ENCODE measurements at places on chromosomes 1 and 21.

- no peak for DNase-seq
These were observed 8.3 kb upstream of the EPB41 start for GRCh38 chr1:28905921-28906666.

DNA sequence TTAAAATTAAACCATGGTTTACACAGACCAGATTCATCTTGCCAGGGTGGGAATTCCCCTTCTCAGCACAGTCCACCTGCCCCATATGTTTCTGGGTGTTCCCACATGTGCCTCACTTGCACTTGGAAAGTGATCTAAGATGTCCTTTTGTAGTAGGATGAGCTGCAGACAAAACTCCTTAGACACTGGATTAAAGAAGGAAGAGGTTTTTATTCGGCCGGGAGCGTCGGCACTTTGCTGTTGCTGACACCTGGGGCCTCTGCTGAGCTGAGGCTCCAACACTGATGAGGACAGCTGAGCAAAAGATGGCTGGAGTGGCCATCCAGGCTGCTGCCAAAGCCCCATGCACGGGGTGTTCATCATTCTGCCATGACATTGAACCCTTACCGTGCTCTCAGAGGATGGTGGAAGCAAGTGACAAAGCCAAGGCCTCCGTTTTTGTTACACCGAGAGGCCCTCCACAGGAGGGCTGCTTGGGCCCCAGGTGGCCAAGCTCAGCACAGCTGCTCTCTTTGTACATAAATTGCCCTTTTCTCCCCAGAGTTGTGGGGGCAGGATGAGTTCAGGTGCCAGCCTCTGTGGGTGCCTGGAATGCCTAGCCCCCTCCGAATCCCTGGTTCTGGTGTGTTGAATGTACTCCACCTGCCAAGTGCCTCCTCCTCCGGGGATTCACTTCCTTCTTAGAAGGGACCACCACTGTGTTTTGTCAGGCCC, 7.3 kb upstream of the ACOT11 start:
- DNase-seq = no peak

- no peak for DNase-seq
These were observed 1194.6 kb downstream of the NCAM2 start for GRCh38 chr21:22192766-22193165.

DNA sequence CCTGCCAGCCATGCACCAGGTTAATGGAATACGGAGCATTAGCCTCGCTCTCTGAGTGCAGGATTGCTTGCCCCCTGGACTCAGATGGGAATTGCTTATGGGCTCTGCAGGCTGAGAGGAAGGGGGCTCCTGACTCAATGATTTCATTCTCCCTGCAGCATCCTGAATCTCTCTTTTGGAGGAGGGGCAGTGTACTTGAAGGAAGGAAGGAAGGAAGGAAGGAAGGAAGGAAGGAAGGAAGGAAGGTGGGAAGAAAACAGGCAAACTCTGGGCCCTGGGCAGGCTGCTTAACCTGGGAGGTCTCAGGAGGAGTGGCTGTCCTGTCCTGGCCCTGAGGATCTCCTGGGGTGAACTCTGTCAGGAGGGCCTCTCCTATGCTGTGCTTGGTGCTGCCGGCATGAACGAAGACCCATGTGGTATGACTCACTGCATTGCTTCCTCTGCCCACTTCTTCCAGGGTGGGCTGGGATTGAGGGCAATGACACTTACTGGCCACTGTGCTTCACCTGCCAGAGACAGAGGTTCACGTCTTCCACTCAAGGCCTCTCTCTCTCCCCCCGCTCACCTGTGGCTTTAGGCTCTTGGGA, 257.1 kb upstream of the CSF3R start:
- no peak for DNase-seq

DNA sequence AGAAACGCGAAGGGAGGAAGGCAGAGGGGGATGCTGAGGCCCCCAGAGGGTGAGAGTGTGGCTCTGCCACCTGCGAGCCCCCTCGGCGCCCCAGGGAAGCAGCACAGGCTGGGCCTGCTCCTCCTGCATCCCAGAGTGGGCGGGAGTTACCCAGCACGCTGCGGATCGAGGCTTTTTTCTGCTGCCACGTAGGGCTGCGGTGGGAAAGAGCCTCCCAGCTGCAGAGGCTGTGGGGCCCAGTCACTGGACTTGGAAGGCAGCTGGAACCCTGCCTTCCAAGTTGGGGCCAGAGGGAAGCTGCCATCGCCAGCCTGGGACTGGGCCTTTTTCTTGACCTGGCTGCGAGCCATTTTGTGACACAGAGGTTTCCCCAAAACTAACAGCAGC, 2.3 kb upstream of the GRIK3 start:
- DNase-seq = no peak

DNA sequence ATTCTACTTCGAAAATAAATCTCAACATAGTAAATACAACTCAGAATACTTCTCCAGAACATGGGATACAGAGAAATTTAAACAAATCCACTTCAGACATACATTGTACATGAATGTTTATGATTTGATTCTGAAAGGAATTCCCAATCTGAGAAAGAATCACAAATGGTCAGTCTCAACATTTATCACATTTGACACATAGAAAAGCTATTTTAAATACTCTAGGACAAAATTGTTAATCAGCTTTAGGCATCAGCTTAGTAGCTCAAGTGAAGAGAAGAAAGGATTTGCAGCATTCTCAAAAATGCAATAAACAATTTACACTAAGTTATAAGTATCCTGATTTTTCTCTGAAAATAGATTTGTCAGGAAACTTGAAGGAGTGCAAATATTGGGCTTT, 184.8 kb downstream of the PTPRC start:
- DNase-seq = no peak

- peak; percentile 7 for DNase-seq
These were observed 14.5 kb upstream of the C1orf141 start for GRCh38 chr1:67149179-67149770.

GRCh38 chr1:237470712-237471338, 419.9 kb downstream of the ZP4 start:
- no peak for DNase-seq

GRCh38 chr1:34278211-34278610, 101.5 kb downstream of the C1orf94 start:
- DNase-seq = no peak

DNA sequence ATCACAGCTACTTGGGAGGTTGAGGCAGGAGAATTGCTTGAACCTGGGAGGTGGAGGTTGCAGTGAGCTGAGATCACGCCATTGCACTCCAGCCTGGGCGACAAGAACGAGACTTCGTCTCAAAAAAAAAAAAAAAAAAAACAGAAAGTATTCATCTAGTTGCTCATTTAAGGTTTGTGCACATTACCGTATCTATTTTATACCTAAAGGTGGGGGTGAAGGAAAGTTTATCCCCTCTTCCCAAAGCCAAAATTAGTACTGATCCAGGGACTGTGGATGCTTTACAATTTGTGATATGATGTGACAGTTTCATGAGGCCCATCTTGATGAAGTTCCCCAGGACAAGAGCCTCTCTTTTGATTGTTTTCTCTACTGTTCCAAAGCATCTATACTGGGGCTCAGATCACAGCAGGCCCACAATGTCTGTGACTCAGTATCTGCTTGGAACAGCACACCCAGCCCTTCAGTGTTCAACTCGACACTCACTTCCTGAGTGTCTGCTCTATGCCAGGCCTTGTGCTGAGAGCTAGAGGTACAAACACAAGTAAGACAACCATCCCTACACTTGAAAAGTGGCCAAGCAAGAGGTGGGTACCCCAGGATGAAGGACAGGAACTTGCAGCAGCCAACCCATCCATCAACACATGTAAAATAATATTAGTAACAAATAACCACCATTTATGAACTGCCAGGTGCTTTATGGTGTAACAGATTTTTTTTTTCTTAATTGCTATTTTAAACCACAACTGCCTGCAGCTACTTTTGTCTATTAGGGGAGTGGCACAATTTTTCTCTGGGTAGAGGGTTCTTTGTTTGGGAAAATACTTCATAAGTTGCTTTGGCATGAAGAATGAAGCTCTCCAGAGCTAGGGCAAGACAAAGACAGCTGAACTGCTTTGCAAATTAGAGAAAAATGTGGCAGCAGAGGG, 29.0 kb upstream of the KHDRBS1 start:
- peak; percentile 31 for DNase-seq

GRCh38 chr1:42942444-42942843, 16.2 kb downstream of the SLC2A1 start:
- DNase-seq = no peak

DNA sequence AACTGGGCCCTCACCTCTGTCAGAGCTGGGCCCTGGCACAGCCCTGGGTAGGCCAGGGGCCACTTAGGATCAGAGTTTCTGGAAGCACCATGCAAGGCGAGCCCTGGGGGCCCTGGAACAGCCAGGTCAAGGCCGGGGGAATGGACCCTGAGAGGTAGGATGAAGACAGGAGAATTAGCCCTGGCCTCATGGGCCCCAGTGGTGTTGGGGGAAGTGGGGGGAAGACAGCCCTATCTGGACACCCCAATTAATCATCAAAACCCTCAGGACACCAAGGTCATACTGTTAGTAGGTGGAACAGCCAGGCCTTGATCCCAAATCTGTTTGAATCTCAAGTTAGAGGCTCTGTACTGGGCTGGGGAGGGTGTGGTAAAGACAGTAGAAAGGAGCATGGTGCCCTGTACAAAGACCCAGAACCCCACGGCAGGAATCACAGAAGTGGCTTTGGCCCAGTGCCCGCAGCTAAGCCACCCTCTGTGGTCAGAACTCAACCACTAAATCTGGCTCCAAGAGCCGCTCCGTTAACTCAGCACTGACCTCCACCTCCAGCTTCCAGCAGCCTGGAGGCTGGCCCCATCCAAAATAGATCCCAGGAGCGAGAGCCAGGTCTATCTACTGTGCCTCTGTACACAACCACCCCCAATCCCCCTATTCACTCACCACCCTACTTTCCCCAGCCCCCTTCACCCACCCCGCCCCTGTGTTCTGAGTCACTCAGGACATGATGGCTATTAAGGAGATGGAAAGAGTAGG, 14.0 kb upstream of the TRIM63 start:
- no peak for DNase-seq

- no peak for DNase-seq
These were observed 846.9 kb upstream of the ADAMTS5 start for GRCh38 chr21:27813750-27814149.

GRCh38 chr21:14988760-14989159, 76.0 kb downstream of the NRIP1 start:
- no peak for DNase-seq

All from stimulated activated CD4-positive, alpha-beta T cell treated with anti-CD3 and anti-CD28 coated beads, TNF-alpha, amount 100 ng/mL, for 1 hour (primary cell).